ENCODE measurements at places on chromosomes 11 and 22.

DNA sequence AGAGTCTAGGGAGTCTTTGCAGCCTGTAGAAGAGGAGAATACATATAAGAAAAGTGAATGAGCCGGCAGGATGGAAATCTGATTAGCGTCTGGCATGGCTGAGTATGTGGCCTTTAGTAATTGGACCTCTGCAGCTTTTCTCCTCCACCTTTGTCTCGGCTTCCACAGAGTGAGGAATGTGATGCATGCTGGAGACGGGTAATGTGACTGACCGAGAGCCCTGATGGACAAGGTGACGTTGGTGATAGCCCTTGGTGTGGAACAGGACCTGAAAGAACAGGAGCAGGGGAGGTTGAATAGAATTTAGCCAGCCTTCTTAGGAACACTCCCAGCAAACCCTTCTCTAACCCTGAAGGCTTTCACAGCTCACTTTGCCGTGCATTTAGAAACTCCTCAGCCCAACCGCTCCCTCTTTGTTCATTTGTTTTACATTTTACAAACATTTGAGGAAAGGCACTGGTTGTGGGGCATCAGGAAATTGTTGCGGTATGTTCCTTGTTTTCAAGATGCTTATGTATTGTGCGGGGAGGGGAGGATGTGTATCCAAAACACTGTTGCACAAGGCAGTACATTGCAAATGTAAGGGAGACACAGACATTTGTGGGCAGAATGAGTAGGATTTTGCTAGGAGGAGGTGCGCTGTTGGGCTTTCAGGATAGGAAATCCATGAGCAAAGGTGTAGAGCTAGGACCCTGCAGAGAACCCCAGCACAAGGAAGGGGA is 6.9 kb downstream of the GTPBP1 start:
- no peak for DNase-seq

- no peak for DNase-seq
Measured at GRCh38 chr22:47634347-47634746, 871.9 kb downstream of the TBC1D22A start.

DNA sequence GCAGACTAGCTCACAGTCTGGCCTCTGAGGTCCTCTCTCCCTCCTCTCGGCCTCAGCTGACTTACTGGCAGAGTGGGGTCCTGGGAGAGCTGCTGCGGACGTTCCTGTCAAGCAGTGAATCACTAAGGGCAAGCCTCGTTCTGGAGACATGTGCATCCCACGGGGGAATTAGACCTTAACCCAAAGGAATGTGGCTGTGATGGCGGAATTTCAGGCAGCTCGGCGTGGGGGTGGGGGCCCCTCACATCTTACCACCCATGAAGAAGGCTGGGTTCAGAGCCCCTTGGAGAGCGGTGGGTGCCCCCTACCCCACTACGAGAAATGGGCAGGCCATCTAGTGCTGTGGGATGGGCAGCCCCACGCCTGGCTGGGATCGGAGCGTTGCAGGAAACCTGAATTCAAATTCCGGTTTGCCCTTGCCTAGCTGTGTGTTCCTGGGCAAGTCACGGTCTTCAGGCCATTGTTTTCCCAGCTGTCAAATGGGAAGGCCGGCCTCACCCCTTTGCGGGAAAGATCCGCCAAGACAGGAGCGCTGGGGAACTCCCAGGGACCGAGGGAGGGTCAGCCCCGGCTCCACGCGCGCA is 554 bp downstream of the LRRC32 start:
- DNase-seq = peak; percentile 14

DNA sequence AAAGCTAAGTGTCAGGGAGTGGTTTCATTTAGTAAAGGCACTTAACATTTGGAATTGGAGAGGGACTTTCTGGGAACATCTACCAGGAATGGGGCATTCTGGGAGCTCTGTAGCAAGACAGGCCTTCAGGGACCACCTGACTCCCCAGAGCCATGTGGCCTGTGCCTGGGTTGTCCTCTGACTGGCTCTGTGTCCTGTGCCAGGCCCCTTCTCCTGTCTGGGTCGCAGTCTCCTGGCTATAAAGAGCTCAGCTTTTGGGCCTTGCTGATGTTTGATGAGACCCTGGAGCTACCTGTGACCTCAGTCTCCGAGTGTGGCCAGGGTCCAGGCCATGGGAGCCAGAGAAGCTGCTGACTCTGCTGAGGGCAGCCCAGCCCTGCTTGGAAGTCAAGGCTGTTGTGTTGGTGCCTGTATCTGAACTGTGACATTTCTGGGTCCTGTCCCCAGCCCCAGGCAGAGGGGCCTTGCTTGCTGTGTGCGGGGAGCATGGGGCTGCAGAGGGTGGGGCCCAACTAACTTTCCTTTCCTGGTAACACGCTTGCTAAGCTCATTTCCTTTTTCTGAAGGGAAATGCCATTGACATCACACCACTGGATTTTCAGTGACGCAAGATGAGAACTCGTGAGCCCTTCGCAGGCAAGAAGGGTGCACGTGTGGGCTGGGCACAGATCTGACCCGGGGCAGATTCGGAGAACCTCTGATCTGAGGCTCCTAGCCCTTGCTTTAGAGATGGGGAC is 41.3 kb downstream of the LRRC32 start:
- DNase-seq = no peak

DNA sequence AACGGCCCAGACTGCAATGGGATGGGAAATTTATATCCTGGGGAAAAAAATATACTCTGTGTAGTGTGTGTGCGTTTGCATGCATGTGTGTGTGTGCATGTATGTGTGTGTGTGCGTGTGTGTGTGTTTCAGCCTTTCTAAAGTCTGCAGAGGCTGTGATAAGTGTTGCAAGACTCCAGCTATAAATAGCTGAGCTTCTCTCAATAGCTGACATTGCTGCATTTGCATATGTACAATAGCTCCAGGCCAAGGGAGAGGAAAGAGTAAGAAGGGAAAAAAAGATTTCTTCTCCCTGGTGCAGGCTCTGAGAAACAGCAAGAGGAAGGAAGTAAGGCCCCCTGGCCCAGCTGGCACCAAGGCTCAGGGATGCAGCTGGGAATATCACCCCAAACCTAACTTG is 483.0 kb downstream of the MN1 start:
- no peak for DNase-seq
